ENCODE measurements at places on chromosomes 4 and X.

DNA sequence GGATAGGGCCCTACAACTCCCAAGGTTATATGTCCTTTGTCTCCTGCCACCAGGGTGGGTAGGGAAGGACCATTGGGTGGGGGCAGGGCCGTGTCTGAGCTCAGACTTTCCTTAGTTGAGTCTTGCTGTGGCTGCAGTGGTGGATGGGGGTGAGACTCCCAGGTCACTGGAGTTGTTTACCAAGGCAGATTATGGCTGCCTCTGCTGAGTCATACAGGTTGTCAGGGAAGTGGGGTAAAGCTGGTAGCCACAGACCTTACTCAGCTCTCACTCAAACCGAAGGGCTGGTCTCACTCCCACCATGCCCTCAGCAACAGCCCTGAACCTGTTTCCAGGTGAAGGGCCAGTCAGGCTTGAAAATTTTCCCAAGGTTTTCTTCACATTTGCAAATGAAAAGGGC, 58.8 kb upstream of the FAAH2 start:
- DNase-seq, result no peak

DNA sequence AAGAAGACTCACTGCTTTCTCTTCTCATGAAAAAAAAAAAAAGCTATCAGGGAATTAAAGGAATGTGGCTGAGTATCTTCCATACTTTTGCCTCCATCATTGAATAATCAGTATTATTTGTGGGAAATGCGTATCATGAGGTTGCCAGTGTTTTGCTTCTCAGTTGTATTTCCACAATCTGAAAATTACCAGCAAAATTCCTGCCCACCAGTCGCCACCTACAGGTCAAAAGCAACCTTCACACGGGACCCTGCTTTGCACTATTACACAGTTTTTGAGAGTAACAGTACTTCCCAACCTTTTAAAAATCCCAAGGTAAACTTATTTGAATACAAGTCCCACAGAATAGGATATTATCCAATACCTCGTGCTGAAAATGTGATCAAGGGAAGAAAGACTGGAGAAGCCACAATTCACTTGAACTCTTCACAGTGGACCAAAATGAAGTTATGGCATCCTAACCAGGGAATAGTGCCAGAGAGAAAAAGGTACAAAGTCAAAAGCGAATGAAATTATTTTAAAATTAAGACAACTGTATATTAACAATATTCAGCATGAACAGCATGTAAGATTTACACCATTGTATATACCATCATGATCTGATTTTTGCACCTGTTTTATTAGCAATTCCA, 30.4 kb downstream of the PGRMC1 start:
- peak; percentile 4 for DNase-seq

- no peak for DNase-seq
Measured at GRCh38 chr4:11608992-11609391, 180.3 kb upstream of the HS3ST1 start.

GRCh38 chrX:103779141-103779789, 2.6 kb downstream of the PLP1 start:
- no peak for DNase-seq

GRCh38 chr4:121344098-121344497, 36.7 kb downstream of the QRFPR start:
- DNase-seq, result no peak

DNA sequence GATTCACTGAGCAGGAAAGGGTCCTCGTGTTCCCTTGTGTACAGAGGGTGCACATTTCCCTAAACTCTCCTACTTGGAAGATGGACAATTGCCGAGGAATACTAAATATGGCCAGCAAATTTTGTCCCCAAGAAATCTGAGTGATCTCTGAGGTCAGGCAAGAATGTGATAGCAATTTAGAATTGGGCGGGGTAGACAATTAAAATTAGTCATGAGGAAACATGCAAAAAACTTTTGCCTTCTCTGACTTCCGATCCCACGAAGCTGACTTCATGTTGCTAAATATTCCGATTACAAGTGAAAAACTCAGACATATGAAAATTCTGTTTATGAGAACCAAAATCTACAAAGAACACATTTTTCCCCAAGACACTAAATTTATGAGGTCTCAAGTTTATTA, 453.9 kb upstream of the ZFP42 start:
- no peak for DNase-seq

- no peak for DNase-seq
Measured at GRCh38 chr4:184347251-184348239, 126.8 kb downstream of the IRF2 start.

DNA sequence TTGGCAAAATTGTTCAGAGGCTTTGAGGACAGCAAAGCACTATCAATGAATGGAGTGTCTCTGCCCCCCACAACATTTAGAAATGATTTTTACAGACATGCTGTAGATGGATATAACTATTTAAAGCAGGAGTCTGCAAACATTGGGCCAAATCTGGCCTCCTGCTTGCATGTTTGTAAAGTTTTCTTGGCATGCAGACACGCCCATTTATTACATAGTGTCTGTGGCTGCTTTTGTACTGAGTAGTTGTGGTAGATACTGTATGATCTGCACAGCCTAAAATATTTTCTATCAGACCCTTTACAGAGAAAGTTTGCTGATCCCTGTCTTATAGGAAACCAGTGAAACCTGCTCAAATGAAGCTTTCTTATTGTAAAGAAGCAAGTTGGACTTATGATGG, 45.5 kb upstream of the PHEX start:
- no peak for DNase-seq

- DNase-seq, result no peak
Measured at GRCh38 chr4:79078339-79078738, 139.1 kb upstream of the PAQR3 start.

DNA sequence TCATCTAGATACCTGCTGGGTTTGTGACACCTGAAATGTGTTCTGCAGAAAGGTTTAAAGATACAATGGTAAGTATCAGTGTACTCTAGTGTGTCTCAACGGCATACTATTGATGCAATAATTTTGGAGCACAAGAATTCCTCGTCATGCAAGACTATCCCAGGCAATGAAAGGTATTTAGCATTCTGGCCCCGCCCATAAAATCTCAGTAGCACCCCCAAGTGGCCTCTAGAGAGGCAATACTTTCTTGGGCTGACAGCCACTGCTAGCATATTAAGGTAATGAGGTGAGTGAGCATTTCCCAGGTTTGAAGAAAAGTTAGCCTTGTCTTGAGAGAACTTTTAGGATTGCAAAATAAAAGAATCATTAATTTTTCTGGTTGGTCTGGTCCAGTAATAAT, 24.0 kb downstream of the TAB3 start:
- DNase-seq, result no peak

GRCh38 chr4:17072483-17072882, 174.0 kb upstream of the LDB2 start:
- no peak for DNase-seq

- DNase-seq, result peak; percentile 58
Measured at GRCh38 chr4:81472281-81473182, 825 bp upstream of the RASGEF1B start.

- no peak for DNase-seq
Measured at GRCh38 chr4:144734522-144734921, 88.6 kb downstream of the HHIP start.

DNA sequence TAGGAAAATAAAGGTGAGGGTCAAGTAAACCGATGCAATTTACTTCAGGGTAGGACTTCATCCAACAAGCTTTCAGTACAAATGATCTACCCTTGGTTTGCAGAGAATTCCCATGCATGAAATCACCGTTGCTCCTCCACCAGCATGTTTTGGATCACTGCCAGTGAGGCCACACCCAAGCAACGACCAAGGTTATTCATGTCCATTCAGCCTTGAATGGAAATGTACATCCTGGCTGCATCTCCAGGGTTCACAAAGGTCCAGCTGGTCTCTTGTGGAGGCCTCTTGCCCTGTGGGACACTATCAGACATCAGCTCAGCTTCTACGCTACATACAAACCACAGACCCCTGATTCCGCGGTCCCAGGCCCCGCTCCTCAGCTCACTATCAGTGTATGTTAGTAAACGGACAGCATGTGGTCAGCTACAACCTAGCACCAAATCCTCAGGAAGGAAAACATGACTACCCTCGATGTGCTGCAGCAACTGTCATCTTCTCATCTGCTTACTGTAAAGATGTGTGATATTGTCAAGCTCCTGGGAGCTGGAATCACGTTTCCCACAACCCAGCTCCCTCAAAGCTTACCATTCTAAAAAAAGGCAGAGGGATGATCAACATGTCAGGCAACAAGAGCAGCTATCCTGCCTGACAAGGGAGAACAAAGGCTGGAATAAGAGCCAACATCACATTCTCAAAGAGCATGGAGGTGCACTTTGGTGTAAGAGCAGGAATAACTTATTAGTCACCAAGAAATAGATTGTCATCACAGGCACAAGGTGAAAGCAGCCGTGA, 4.9 kb downstream of the LYAR start:
- DNase-seq, result no peak

DNA sequence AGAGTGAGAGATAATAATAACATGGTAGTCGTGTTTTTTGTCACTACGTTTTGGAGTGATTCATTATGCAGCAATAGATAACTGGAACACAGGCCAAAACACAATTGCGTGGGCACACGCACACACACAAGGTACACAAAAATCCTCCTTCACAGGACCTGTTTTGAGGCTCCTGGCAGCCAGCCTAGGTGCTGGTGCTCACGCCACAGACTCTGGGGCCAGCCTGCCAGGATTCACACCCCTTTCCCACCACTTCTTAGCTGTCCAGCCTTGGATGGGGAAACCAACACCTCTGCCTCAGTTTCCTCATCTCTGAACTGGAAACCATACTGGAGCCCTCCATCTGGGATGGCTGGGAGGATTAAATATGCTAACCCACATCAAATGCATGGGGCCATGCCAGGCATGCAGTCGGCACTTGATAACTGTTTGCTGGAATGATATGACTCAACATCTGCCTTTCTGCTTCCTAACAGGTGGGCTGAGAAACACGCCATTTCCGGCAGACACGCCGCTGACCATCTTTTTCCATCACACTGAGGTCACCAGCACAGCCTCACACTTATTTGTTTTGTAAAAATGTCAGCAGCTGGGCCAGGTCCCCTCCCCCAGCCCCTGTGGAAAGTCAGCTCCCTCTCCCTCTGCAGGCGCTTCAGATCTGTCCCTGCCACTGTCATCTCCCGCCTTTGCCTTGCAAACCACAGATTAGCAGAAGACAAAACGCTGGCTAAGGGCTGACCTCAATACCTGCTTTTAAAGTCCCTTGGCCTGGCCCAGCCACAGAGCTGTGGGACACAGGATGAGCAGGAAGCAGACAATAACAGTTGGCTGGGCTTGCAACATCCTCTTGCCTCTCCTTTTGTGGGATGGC, 237.5 kb downstream of the BCOR start:
- DNase-seq, result peak; percentile 86

DNA sequence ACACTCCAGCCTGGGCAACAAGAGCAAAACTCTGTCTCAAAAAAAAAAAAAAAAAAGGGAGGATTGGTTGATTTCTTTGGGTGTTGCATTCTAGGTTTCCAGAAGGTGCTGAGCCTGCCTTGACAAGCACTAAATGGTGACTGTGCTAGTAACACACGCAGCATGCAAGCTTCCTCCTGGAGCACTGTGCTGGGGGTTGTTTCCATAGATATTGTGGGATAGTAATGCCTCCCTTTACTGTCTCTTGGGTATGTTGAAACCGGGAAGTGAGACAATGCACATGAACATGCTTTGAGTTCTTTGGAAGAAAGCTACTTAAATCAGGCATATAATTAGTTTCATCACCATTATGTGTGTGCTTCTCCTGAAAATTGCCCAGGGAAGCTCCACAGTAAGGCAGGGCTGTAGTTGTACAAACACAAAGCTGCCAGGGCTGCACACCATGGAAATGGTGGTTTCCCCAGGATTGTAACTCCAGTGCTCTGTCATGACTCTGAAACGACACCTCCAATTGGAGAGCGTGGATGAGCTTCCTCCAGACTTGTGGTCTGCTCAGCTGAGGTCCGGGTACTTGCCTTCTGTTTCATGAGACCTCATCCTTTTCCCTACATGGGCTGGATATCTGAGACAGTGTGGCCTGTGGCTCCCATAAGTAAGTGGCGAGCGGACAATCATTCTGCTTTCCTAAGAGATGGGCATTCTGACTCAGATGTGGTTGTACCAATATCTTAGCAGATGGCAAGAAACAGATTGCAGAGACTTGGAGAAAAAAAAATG, 31.5 kb upstream of the STOX2 start:
- no peak for DNase-seq

GRCh38 chr4:16289897-16290554, 63.8 kb upstream of the TAPT1 start:
- no peak for DNase-seq

DNA sequence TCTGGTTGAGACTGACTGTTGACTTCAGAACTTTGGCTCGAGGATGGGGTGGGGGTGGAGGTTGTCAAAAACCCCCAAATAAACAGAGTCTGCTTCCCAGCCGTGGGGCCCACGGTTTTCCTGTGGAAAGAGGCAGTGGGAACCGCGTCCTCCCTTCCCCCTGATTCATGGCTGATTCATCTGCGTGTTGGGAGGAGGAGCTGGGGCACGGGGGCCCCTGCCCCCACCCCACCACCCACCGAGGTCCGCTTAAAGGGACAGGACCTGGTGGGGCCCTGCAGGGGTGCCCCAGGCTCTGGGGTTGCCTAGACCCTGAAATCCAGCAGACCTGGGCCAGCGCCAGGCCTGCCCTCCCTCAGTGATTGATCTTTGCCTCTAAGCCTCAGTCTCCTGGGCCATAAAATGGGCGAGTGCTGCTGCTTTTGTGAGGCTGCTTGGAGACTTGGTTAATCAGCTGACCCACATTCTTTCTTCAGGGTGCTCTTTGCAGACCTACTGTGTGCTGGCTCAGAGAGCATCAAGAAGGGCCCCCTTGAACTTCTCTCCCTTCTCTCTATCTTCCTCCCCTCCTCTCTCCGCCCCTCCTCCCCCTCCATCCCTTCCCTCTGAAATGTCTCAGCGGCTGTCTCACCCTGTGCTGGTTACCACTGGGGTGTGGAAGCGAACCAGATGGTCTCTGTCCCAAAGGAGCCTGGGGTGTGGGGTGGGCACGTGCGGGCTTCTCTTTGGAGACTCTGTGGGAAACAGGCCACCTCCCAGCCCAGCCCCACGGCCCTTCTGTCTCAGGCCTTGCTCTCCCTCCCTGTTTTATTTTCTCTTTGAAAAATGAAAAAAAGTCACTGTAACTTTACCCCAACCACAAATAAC, 9.1 kb downstream of the HTRA3 start:
- no peak for DNase-seq

- DNase-seq, result no peak
Measured at GRCh38 chr4:124745985-124746801, 33.7 kb upstream of the ANKRD50 start.

DNA sequence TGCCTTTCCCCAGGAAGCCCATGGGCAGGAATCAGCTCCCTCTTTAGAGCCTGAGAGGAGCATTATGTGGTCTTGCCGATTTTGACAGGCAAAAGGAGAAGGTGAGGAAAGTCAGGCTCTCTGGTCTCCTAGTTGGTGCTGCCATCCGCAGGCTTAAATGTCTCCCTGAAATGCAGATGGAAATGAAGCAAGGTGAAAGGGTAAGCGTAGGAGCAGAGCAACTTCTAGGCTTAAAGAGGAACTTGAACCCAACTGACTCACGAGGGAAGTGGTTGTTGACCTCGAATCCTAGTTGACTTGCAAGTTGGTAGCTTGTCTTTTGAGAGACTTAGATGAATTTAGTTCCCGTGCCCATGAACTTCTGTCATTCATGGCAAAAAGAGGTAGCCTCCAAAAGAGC, 205.9 kb downstream of the PTTG2 start:
- no peak for DNase-seq

GRCh38 chr4:81714291-81714690, 242.6 kb upstream of the RASGEF1B start:
- DNase-seq, result no peak

- DNase-seq, result no peak
Measured at GRCh38 chr4:3829956-3830773, 64.0 kb downstream of the ADRA2C start.

All from stimulated activated CD4-positive, alpha-beta T cell treated with anti-CD3 and anti-CD28 coated beads, Interleukin-4, amount 100 ng/mL, for 24 hours (primary cell).